ENCODE measurements at places on chromosomes 5 and 9.

DNA sequence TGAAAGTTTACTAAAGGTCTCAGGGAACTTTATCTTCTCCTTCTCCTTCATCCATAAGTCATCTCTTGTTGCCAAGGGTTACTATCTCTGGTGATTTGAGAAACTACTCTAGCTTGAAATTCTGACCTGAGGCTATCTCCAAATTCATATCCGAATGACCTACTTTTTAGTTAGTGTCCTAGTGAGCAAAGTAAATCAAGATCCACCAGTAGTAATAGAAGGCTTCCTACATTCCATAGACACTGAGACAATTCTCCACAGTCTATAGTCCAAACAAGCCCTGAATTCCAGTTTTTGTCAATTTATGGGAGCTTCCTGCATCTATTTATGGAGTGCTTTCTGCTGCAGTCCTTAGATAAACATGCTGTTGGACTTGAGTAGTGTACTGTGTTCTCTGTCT, 5.0 kb downstream of the IL7R start:
- no peak for DNase-seq

DNA sequence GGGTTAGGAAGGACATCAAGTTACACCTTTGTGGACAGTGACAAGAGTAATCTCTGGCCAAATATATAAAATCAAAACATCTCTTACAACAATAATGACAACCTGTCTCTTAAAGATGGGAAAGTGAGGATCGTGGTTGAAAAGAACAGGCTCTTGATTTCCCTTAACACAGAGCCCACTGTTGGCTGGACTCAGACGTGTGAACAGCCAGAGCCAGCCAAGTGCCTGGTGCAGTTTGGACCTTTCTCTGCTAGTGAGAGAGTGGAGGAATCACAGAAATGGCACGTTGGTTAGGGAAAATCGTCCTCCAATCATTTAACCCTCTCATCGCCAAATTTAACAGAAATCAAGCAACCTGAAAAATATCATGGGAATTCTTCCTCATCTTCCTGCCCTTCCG, 131.3 kb downstream of the GNA14 start:
- DNase-seq = no peak

DNA sequence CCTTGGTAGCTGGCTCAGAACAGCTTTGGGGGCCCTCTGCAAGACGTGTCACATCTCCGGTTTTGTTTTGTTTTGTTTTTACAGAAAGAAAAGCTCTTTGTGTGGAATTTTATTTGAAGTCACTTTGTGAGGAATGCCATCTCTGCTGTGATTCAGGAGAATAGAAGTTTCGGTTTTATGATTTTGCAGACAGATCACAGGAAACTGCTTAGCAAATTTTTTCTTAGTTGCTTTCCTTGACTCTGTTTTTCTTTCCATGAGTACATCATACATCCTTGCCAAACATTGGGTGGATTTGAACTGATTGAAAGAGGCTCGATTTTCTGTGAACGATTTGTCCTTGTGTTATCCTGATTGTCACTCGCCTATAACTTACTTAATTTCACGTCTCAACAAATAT, 5.1 kb downstream of the SEMA5A start:
- peak; percentile 66 for DNase-seq

DNA sequence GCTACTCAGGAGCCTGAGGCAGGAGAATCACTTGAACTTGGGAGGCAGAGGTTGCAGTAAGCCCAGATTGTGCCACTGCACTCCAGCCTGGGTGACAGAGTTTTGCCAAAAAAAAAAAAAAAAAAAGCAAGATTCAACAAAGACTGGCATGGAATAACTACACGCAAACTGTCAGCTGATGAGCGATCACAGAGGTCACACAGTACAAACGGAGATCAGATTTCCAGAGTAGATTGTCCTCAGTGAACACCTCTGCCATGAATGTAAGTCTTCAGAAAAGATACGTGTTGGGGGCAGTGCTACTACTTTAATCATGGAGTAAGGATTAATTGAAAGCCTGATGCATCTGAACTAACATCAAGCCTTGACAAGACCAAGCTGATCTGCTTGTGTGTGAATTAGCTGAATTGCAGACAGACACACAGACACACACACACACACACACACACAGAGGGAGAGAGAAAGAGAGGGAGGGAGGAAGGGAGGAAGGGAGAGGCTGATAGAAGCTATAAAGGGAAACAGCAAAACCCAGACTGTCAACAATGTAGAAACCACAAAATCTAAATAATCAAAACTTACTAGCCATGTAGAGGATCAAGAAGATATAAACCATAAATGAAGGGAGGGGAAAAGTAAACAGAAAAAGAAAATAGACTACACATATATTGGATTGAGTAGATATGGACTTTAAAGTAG, 222.9 kb upstream of the ZNF462 start:
- no peak for DNase-seq

DNA sequence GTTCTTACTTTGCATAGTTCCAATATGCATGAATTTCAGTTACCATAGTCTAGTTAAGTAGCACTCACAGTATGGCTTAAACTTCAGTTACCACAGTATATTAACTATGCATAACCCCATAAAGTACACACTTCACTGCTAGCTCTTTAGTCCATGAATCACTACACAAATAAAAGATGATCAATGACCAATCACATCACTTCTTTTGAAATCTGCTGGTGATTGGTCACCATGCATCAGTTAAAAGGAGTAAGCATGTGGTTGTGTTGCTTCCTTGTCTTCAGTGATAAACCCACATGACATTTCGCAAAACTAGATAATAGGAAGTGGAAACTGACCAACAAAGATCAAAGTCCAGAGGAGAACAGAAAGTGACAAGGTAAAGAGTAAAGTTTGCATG, 79.0 kb downstream of the TAF11L14 start:
- no peak for DNase-seq

DNA sequence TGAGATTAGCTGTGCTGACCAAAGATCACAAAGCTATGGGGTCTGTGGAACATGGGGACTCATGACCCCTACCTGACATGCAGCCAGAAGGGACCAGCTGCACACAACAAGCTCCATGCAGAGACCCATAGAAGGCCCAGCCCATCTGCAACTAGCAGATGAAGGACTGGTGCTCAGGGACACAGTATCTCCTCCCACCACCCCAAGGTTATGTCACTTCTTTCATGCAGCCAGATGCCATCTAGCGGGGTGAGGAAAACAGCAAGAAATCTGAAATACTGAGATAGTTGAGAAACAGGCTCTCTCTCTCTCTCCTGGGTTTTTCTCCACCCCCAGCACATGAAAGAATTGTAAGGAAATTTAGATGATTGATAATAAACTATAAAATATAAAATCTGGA, 161.3 kb upstream of the DAPK1 start:
- DNase-seq = peak; percentile 10
